Kidney glomerular epithelial cell (primary cell): ENCODE measurements at places on chromosomes 2 and 18.

DNA sequence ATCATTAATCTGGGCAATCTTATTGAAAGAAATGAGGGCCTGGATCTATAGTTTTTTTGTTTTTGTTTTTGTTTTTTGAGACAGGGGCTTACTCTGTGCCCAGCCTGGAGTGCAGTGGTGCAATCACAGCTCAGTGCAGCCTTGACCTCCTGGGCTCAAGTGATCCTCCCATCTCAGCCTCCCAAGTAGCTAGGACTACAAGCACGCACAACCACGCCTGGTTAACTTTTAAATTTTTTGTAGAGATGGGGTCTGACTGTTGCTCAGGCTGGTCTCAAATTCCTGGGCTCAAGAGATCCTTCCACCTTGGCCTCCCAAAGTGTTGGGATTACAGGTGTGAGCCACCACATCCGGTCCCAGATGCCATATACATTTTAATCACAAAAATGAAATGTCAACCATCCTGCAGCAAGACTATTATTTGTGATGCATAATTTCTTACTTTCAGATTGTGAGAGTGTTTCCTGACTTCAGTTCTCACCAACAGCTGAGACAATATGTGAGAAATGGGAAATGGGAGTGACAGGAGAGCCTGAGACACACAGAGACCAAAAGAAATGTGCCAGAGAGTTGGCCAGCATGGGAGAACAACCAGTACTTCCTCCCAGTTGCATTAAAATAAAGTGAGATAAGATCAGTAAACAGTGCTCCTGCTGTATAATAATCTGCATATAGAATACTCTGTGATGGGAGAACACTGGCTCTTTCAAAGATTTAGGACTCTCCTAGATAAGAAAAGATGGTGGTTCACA lies 87.6 kb downstream of the METTL8 start:
- no peak for DNase-seq

DNA sequence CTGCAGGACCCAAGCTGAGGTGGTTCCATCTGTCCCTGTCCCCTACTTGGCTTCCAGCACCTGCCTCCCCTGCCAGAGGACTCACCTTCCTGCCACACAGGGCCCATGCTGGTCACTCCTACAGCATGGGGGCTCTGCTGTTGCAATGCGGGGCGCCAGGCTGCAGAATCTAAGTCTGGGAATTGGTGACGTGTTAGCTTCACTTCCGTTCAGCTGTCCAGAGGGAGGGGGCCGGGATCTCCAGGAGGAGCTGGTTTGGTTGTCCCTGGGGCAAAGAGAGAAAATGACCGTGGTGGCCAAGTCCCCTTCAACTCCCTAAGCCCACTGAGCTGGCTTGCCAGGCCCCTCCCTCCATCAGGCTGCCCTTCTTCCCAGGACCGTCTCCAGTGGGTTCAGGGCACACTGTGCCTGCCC lies 69.5 kb downstream of the IL1R2 start:
- DNase-seq = no peak

- DNase-seq = no peak
These were observed 147.3 kb upstream of the NABP1 start for GRCh38 chr2:191530618-191531017.

DNA sequence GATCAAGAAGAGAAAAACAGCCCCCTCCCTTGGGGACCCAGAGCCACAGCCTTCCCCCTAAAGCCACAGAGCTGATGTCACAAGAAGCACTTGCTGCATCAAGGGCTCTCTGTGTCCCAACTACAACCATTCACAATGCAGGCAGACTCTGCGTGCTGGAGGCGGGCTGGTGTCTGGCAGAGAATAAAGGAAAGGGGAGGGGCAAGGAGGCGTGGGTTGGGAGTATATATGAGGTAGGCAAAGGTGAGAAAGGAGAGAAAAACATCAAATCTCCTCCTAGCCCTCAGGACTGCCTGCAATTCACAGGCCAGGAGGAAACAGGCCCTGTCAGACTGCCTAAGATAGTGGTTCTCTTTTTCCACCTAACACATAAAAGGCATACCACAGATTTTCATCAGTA lies 48.8 kb upstream of the IHH start:
- no peak for DNase-seq

DNA sequence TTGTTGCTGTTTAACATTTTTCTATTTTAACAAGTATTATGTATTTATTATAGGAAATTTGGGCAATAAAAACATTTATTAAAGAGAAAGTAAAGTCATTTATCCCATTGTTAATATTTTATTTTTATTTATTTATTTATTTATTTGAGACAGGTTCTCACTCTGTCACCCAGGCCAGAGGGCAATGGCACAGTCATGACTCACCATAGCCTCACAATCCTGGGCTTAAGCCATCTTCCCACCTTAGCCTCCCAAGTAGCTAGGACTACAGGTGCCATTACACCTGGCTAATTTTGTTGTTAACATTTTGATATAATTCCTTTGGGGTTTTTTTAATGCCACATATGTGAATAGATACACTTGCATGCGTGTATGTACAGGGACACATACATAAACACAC lies 165.9 kb upstream of the STON1 start:
- DNase-seq = no peak

- DNase-seq = no peak
These were observed 8.9 kb downstream of the ZAP70 start for GRCh38 chr2:97722227-97722626.

DNA sequence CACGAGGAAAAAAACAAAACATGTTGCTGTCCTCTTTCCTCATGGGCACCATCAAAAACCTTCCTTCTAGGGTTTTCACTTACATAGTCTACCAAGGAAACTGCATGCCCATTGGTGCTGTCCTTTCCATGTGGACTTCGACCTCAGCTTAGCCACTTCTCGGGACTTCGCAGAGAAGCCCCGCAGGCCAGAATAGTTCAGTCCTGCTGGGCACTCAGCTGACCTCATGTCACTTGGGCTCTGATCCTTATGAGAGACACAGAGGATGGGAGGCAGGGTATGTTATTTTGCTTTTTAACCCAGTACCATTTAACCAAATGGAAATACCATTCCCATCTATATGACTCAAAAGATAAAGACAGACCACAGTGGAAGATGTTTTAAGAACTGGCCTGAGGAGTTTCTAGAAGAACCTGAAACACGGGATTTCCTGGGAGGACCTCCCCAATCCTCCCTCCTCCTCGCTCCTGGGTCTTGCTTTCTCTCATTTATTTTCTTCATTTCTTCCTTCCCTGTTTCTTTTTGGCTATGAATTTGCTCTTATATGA lies 28.4 kb downstream of the AAK1 start:
- DNase-seq = no peak

GRCh38 chr2:63699549-63699839 lies 110.7 kb downstream of the MDH1 start:
- no peak for DNase-seq

DNA sequence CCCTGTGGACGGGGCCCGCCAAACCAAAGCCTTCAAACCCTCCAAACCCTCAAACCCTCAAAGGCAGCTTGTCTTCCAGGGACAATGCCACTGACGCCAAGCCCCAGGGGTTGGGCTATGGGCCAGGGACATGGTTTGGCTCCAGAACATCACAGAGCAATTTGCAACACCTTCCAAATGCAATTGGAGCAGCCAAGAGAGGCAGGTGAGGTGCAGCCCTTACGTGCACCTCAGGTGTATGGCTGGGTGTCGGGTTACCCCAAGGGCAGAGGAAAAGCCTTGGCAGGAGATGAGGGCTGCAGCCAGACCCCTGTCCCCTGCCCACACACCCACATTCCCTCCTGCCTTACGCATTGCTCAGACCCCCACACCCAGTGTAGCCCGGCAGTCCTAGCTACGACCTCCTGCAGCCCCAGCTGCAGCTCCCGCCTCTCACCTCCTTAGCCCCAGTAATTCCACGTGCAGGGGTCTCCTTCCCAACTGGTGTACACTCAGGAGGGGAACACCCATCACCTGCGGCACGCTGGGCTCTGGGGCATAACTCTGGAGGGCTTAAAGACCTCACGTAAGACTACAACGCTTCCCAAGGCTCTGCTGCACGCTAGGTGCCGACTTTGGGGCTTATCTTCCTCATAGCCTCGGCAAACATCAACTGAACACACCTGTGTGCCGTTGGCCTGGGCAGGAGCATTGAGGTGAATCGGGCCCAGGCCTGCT lies 88.7 kb downstream of the TFCP2L1 start:
- DNase-seq = no peak

DNA sequence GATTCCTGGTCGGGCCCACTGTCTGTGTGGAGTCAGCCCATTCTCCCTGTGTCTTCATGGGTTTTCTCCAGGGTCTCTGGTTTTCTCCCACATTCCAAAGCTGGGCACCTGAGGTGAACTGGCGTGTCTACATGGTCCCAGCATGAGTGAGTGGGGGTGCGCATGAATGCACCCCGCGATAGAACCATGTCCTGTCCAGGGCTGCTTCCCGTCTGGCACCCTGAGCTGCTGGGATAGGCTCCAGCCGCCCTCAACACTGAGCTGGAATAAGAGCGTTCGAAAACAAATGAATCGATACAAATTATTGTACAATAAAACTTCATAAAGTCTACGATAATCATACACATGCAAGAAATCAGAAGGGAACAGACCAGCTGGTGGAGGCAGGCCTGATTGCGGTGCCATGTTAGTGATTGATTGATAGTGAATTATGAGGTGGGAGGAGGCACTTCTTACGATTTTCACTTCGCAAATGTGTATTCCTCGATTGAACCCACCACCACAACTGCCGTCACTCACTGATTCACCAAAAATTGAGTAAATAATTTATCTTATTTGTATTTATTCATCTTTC lies 186.6 kb downstream of the MGAT5 start:
- no peak for DNase-seq

- no peak for DNase-seq
These were observed 48.1 kb upstream of the RAPH1 start for GRCh38 chr2:203583084-203583695.

- no peak for DNase-seq
These were observed 9.8 kb upstream of the PAPOLG start for GRCh38 chr2:60746318-60746717.

DNA sequence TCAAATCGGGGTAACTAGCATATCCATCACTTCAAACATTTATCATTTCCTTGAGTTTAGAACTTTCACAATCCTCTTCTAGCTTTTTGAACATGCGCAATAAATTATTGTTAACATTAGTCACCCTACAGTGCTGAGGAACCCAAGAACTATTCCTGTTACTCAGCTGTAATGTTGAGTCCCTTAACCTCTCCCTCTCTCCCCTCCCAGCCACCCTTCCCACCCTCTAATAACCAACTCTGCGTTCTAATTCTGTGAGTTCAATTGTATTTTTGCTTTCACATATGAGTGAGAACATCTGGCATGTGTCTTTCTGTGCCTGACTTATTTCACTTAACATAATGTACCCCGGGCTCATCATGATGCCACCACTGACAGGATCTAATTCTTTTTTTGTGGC lies 78.6 kb upstream of the RANBP2 start:
- DNase-seq = peak; percentile 43

- no peak for DNase-seq
These were observed 166.4 kb downstream of the MGAT5 start for GRCh38 chr2:134420259-134420658.

DNA sequence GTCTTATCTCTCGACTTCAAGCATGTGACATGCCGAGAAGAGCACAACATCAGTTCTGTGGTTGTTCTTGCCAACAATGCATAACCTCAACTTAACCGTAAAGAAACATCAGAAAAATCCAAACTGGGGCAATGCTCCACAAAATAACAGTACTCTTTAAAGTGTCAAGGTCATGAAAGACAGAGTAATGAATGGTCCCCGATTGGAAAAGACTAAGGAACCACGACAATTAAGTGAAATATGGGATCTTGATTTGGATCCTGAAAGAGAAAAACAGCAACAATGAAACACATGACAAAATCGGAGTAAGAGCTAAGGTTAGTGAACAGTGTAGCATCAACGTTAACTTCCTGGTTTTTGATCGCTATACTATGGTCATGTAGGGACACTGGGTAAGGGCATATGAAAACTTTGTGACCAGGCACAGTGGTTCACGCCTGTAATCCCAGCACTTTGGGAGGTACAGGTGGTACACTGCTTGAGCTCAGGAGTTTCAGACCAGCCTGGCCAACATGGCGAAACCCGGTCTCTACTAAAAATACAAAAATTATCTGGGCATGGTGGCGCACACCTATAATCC lies 55.2 kb downstream of the UNC50 start:
- no peak for DNase-seq

DNA sequence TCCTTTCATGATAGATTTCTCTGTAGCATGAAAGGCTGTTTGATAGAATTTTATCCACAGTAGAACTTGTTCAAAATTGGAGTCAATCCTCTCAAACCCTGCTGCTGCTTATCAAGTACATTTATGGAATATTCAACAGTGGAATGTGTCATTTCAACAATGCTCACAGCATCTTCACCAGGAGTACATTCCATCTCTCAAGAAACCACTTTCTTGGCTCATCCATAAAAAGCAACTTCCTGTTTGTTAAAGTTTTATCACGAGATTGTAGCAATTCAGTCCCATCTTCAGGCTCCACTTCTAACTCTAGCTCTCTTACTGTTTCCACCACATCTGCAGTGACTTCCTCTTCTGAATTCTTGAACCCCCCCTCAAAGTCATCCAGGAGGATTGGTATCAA lies 29.4 kb downstream of the PDCL3 start:
- no peak for DNase-seq

GRCh38 chr2:85776672-85777071 lies 22.9 kb downstream of the ATOH8 start:
- DNase-seq = no peak

GRCh38 chr2:40178971-40179370 lies 272.9 kb downstream of the SLC8A1 start:
- DNase-seq = no peak

DNA sequence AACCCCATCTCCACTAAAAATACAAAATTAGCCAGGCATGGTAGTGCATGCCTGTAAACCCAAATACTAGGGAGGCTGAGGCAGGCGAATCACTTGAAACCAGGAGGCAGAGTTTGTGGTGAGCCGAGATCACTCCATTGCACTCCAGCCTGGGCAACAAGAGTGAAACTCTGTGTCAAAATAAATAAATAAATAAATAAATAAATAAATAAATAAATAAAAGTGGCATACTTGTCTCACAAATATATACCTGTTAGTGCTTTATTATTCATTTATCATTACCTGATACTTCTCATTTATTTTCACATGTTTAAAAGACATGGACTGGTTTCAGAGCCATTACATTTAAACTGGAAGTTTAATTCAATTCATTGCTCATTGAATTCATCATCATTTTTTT lies 491.4 kb upstream of the CDH7 start:
- no peak for DNase-seq

- no peak for DNase-seq
These were observed 15.4 kb upstream of the STAT1 start for GRCh38 chr2:191029280-191029950.

DNA sequence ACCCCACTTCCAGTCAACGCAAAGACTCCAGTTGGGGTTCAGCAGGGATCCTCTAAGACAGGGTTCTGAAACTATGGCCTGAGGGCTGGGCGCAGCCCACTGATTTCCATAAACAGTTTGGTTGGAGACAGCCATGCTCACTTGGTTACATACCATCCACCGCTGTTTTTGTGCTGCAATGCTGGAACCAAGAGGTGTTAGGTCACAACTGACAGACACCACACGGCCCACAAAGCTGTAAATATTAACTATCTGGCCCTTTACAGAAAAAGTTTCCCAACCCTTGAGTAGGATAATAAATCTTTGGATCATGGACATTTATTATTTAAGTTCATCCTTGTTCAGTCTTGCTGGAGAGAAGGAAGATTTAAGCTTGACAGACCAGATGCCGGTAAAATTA lies 8.4 kb upstream of the CD226 start:
- DNase-seq = peak; percentile 37
